ENCODE measurements at places on chromosomes 1 and 21.

- no peak for DNase-seq
Measured at GRCh38 chr1:221783936-221784335, 42.0 kb upstream of the DUSP10 start.

DNA sequence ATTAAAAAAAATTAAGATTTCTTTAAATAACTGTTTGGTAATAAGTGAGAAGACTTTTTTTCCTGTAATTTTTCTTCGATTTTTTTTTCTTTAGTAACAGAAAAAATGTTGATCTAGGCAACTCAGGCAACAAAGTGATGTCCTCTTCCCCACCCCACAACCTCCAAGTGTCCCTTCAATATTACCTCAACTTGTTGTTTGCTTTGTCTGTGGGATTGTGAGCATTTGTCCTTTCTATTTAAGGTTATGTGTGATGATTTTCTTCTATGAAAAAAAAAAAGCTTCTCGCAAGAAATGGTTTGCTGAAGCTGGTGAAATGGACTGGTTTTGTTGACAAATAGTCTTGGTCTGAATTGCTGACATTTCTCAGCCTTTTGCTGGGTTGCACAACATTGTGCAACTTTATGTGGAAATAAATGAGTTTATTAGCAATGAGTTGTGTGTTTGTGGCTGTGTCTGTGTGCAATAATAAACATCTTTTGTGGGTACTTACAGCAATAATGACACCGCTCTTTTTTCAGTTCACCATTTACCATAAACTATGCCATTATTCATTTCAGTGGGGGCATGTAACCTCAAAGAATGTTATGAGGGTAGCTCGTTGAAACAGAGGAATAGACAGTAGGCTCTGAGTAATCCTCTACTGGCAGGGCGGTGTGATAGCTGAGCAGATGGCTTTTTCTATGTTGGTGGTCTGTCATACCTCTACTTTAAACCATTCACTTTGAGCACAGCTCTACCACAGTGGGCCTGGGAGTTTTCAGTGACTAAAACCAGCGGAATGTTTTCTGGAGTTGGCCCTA lies 218.4 kb downstream of the HLX start:
- DNase-seq = no peak

DNA sequence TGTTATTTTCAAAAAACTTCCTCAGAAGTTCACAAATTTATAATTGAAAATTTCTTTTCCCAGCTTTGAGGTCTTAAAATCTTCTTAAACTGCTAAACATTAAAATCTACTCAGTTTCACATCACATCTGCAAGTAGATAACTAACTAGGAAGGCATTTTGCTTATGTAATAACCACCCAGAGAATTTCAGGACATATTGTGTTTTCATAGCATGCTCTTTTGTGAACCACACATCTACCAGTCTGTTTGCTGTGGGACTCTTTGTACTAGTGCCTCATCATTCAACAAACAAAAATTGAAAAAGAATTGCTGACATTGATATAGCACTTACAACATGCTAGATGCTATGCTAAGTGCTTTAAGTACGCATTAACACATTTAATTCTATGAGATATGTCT lies 31.6 kb upstream of the C1orf146 start:
- no peak for DNase-seq

- no peak for DNase-seq
Measured at GRCh38 chr1:85366391-85367170, 90.1 kb upstream of the BCL10 start.

DNA sequence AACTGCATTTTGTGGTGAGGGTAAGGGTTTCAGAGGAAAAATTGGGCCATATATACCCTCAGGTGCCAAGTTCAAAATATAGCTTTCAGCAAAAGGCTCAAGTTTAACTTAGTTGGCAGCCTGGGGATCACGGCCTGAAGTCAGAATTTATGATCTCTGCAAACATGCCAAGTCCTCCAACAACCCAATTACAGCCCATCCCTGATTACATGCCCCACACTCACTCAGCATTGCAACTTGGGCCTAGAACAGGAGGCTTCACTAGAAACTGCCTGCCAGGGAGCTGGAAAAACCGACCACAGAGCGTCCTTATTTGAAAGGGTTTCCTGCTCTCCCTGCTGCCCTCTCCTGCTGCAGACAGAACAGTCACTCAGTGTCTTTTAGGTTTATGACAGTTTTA lies 12.4 kb downstream of the FYB2 start:
- DNase-seq = no peak

GRCh38 chr1:22256213-22256512 lies 113.3 kb upstream of the WNT4 start:
- DNase-seq = no peak

- DNase-seq = no peak
Measured at GRCh38 chr1:107550358-107550757, 409.5 kb downstream of the NTNG1 start.

- no peak for DNase-seq
Measured at GRCh38 chr1:9385801-9386573, 93.3 kb downstream of the SPSB1 start.
